Thyroid gland (tissue), 4 donors: ENCODE measurements at places on chromosomes 7 and 10.

GRCh38 chr10:11527068-11527467, 84.4 kb downstream of the USP6NL start:
- DNase-seq: no peak

DNA sequence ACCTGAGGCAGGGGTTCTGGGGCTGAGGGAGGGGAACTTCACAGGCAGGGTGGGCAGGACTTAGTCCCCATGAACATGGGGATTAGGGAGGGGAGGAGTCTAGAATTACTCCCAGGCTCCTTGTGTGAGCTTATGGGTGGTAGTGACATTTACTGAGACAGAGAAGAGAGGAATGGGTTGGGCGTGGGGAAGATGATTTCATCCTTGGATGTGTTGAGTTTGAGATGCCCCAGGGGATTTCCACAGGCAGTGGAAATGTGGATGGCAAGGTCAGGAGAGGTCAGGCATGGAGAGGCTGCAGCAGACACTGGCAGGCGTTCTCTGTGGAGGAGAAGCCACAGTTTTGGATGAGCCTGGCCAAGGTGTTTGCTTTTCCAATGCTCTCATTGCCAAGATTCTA, 26.4 kb upstream of the GSDME start:
- DNase-seq: no peak

DNA sequence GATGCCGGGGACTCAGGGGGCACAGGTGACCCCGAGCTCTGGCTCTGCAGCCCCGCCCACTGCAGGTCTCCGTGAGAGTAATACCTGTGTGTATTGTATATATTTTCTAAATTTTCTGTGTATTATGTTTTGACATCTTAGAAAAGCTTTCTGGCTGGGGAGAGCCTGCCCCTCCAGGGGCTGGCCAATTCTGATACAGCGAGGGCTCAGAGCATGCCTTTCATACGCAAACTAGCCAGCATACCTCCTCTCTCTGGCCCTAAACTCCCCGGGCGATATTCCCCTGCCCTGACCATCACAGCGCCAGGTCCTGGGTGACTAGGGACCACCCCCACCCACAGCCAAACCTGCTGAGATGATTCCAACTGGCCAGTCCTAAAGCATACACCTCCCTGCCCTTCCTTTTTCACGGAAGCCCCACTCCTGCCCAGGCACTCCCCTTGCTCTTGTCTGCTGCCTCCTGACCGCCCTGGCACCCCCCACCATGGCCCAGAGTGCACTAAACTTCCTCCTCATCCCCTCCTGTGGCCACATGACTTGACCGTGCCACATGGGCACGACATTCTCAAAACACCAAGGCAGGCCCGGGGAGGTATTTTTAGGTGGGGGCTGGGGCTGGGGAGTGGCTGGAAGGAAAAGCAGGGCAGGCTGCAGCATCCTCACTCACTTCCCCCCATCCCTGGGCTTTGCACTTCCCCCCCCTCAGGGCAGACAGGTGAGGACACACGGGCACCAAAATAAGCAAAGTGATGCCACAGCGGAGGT, 61.5 kb downstream of the INSIG1 start:
- DNase-seq: no peak

DNA sequence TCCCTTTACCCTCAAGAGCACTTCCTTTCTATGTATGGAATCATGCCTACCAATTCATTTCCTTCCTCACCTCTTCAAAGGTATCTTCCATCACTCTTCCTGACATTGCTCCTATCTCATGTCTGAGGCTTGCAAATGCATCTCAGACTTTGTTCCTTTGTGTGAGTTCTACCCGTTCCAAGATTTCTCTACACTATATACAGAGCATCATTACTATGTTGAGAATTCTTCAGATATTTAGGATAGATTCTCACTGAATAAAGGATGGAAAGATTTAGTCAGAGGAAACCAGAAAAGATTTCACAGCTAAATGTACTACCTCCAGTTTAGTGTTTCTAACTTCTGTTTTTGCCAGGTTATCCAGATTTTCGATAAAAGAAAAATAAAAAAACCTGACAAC, 462.7 kb downstream of the PHTF2 start:
- DNase-seq: no peak

DNA sequence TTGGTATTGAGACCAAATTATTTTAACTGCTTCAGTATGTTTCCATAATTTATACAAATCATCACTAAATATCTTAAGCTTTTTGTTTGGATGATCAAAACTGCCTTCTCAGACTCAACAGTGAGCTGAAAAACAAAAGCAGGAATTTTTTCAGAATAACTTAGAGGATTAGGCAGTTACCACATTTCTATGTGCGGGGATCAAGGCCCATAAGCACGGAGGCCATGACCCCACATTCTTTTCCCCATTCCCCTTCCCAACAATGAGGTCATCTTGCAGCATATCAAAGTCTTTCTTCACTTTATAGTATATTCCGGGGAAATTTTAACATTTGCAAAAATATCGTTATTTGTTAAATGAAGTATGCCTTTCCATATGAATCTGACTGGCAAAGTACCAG, 125.8 kb downstream of the ELMO1 start:
- no peak for DNase-seq

- no peak for DNase-seq
Observed at GRCh38 chr7:131826960-131827359, 270.5 kb upstream of the PODXL start.

- peak; percentile 50 for DNase-seq
Observed at GRCh38 chr10:14653271-14654161, 121.2 kb downstream of the FAM107B start.

DNA sequence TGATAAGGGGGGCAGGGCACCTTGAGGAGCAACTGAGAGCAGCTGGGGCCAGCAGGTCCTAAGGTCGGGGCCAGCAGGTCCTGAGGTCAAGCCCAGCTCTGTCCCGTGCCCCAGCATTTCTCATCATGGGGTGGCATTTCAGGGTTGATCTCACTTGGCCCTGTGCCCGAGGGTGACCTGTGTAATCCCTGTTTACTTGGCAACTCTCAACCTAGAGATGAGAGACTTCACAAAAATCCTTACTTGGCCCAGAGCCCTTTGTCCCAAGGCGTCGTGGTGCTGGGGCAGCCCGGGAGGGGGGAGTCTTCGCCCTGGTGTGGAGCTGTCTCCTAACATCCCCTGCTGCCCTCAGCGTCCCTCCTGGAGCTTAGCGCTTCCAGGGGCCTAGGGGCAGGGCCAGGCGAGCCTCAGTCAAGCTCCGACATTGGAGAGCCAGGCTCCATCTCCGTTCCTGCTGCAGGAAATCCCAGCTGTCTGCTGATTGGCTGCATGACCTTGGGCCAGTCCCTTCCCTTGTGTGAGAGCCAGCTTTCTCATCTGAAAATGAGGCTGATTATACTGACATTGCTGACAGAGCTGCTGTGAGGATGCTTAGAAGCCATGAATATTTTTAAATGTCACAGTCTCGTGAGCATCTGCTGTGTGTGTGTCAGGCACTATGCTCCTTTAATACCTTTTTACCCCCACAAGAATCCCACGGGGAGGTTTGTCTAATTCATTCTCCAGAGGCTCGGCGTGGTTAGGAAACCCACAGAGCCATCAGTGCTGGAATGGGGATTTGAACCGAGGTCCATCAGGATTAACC, 94.3 kb downstream of the ZMIZ1 start:
- DNase-seq: peak; percentile 85

DNA sequence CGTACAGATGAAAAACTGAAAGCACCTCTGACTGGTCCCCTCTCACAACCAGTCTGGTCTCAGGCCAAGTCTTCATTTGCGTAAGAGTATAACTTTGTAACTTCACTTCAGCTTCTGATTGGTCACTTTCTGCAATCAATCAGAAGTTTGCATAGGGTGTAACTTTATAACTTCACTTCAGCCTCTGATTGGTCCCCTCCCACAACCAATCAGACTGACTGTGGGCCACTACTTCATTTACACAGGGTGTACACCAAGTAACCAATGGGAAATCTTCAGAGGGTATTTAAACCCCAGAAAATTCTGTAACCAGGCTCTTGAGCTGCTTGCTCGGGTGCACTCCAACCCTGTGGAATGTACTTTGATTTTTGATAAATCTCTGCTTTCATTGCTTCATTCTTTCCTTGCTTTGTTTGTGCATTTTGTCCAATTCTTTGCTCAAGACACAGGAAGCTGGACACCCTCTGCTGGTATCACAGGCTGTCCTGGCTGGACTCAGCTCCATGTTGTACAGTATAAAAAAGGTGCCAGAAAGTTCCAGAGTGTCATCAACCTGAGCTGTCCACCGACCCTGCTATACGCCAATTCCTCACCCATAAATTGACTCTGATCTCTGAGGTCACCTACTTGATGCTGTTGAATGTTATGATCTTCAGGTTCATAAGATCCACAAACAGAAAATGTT, 74.5 kb downstream of the COBL start:
- peak; percentile 58 for DNase-seq

DNA sequence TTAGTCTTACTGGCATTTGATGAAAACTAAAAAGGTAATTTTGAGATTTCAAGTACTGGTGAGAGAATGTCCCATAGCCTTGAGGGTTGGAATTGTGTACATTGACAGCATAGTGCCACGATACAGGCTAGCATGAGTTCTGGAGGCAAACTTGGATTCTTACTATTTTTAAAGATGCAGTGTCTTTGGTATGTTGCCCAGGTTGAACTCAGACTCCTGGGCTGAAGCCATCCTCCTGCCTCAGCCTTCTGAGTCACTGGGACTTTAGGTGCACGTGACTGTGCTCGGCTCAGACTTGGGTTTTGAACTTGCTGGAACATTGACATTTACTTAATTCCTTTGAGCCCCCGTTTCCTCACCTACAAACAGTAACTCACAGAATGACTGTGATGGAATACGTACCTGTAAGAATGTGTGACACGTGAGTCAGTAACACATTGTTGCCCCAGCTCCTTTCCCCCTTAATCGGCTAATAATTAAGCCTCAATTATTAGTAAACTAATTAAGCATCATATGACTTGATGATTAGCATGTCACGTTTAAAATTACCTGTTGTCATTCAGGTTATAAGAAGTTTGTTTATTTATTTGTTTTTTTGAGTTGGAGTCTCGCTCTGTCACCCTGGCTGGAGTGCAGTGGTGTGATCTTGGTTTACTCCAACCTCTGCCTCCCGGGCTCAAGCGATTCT, 10.6 kb downstream of the DNAJB6 start:
- DNase-seq: no peak

DNA sequence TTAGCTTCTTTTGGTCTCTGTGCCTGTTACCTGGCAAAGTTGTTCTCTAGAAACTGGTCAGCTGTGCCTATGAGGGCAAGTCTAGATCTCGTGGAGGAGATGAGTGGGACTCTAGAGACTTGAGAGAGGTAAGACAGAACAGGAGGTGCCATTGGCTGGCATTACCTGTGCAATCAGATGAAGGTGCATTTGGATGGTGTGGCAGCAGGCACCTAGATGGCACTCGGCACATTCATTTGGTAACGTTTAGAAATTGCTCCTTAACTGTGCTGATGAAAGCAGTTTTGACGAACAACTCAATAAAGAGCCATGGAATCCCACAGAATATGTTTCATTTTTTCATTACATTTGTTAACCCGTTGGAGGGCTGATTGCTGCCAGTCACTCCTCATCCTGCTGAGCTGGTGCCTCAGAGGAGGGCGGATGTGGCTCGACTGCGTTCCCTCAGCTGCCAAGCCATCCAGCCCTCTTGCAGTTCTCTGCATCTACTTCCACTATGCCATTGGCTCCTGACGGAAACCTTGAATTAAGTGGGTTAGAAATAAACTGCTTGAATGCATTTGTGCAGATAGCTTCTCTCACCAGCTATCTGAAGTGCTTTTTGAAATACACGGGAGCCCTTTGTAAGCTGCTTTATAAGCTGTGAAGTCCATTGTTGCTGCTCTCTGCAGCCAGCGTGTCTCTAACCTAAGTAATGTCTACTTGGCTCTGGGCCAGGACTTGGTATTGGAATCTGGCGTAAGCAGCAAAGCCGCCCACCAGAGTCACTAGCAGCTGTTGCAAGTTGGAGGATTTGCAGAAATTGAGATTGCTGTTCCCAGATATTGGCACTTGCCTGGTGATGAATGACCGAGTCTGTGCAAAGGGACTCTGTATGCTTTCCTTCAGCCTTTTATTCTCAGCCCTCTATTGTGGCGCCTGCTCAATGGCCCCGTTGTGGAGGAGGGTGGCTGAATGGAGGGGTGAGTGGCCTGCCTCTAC, 87.4 kb downstream of the LRRC4 start:
- DNase-seq: no peak

- DNase-seq: no peak
Observed at GRCh38 chr7:157813741-157814661, 477.2 kb downstream of the DNAJB6 start.

GRCh38 chr10:99435986-99436638, 5.7 kb upstream of the GOT1 start:
- no peak for DNase-seq

DNA sequence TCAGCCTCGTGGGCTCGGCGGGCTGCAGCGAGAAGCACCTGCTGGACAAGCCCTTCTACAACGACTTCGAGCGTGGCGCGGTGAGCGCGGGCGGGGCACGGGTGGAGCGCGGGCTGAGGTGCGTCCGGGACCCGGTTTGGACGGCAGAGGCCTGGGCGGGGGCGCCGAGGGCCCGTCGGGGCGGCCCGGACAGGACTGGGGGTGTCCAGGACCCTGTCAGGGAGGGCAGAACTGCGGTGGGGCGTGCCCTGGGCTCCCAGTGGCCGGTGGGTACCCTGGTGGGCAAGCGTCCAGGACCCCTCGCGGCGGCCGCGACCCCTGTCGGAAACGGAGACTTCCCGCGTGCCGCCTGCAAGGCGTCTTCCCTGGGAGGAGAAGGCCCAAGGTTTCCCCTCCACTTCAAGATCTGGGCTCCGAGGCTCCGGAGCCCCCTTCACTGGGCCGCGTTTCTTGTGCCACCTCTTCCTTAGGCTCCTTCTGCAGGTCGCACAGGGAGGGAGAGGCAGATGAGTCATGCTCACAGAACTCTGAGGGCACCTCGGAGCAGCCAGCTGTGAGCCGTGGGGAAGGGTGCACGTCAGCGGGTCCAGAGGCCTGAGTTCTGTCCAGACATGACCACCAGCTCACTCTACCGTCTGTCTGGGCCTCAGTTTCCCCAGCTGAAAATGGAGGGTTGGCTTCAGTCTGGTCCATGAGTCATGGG, 485 bp downstream of the ALOX5 start:
- no peak for DNase-seq

GRCh38 chr10:79904671-79905321, 44.1 kb downstream of the SFTPD start:
- peak; percentile 53 for DNase-seq

DNA sequence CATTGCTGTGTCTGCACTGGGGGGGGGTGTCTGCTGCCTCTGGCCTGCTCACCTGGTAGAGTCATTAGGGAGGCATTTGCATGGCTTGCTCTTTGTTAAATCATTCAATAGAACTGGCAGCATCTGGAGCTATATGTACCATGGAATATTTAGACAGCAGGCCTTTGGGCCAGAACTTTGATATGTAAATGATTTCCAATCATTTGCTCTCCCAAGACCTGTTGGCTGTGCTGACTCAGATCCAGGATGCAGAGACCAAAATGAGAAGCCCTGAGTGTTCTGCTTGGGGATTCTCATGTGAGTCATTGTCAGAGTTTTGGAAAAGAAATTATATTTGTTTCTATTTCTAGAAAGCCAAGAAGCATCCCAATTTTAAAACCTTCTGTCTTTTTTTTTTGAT, 257.6 kb upstream of the IGFBP3 start:
- no peak for DNase-seq
